ENCODE measurements at places on chromosomes 5 and 9.

GRCh38 chr5:76125888-76126287, 42.7 kb downstream of the SV2C start:
- no peak for DNase-seq

DNA sequence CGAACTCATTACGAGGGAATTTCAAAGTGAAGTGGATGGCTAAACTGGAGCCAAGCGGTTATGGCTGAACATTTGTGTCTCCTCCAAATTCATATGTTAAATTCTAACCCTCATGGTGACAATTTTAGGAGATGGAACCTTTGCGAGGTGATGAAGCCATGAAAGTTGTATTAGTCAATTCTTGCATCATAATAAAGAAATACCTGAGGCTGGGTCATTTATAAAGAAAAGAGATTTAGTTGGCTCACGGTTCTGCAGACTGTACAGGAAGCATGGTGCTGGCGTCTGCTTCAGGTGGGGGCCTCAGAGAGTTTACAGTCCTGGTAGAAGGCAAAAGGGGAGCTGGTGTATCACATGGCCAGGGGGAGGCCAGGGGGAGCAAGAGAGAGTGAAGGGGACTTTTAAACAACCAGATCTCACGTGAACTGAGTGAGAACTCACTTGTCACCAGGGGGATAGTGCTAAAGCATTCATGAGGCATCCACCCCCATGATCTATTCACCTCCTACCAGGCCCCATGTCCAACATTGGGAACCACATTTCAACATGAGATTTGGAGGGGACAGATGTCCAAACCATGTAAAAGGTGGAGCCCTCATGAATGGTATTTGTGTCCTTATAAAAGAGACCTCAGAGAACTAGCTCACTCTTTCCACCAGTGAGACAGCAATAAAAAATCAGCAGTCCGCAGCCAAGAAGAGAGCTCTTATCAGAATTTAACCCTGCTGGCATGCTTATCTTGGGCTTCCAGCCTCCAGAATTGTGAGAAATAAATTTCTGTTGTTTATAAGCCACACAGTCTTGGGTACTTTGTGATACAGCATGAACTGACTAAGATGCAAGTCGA, 143.4 kb downstream of the MTRR start:
- DNase-seq, result no peak

DNA sequence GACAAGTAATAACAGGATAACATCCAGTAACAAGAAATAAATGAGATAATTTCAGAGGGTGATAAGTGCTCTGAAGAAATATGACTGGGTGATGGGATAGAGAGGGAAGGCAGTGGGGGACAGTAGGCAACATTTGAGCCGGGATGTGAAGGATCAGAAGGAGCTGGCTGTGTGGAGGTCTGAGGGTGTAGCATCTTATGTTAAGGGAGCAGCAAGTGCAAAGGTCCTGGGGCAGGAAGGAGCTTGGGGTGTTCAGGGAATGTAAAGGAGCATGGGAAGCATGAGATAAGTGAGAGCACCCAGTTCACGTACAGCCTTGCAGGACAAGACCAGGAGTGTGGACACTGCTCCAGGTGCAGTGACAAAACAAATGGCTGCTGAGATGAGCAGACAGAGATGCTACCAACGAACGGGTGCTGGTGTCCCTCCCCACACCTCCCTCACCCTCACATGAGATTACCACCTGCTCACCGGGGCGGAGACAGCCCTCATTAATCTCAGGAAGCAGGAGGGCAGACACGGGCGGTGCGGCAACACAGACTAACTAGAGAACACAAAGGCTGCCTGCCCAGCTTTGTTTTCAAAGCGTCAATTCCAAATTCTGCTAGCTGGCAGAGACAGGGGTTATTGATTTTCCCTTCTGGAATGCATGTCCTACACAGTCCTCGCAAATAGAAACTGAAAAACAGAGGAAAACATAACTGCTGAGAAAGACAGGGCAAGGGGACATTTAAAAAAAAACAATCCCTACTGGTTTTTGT, 298.1 kb upstream of the PANK3 start:
- no peak for DNase-seq

DNA sequence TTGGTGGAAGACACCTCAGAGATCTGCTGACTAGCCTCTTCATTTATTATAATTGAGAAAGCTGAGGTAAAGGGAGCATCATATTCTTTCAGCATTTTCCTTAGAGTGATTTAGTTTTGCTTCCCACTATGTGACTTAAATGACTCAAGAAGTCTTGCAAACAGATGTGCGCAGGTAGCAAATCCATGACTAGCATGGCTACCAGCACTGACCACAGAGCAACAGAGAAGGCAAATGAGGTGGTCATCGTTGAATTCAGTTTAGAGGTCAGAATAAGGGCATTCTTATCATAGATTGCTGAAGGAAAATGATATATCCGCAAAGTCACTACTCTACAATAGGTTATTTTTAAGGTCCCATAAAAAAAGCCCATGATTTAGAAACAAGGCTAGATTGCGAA, 162.2 kb downstream of the PIK3R1 start:
- no peak for DNase-seq

DNA sequence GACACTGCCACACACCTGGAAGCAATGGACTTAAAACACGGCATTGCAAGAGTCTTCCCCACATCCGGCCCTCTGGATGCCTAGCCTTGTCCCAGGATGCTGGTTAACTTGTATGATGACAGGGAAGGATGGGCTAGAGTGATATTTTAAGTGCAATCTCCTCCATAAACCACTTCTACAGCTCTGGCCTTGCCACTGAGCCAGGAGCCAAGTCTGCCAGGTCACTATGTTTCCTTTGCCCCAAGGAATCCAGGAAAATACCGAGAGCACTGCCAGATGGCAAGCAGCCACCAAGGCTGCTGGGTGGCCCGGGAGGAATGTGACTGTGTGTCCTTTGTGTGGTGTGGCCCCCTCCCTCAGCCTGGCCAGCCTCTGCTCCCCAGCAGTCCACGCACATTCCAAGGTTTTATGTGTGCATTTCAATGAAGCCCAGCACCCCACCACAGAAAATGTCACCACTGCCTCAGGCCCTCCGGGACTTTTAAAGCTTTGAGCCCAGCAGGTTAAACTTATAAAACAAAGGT, 106.0 kb downstream of the FRMD3 start:
- no peak for DNase-seq

DNA sequence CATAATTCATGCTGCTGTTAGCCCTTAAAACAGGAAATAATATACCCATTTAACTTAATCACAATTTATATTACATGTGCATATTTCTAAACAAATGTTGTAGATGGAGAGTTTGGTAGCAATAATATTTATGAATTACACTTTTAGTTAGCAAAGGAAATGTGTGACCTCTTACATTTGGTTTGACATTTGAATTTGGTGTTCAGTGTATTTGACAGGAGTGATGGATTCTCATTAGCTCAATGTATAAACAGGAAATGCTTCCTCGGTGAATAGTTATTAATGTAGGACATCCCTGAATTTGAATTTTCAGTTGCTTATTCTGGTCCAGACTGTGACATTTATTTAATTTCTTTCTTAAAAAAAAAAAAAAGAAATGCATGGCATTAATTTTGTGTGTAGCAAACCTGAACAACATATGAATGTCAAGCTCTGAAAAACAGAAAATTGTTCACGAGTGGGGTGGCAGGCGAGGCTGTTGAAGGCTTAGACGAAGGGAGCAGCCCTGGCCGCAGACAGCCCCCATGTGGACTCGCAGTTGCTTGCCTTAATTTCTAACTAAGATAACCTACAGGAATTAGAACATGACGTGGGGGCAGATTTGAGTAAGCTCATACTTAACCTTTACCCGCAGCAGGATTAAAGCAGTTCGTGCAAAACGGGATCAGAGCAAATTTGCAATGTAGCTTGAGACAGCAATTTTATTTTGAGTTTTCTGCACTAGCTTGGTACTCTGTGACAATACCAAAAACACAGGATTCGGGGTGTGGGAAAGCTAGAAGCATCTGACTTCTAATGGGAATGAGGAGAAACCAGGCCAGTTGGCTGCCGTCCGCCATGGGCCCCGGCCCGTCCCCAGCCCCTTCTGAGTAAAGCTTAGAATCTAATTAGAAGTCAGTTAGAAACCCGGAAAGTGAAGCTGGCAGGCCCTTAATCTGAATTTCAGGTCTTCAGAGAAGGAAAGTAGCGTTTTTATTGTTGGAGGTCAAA, 134.3 kb downstream of the MACROH2A1 start:
- DNase-seq, result no peak

DNA sequence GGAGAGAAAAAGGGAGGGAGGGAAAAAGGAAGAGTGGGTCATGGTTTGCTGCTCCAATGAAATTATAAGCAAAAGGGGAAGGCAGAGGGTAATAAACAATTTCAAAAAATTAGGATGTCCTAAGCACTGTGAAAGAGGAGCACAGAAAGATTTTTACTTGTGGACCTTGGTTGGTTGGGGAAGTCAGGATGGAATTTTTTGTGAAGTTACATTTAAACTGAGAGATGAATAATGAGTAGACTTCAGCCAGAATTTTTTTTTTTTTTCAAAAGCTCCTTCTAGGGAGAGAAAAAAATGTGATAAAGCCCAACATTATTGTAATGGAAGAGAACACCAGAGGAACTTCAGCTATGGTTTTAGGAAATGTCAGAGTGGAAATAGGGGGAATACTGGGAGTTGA, 515.9 kb upstream of the PAPPA start:
- no peak for DNase-seq

- DNase-seq, result no peak
Observed at GRCh38 chr9:124359426-124359825, 55.8 kb downstream of the PSMB7 start.

DNA sequence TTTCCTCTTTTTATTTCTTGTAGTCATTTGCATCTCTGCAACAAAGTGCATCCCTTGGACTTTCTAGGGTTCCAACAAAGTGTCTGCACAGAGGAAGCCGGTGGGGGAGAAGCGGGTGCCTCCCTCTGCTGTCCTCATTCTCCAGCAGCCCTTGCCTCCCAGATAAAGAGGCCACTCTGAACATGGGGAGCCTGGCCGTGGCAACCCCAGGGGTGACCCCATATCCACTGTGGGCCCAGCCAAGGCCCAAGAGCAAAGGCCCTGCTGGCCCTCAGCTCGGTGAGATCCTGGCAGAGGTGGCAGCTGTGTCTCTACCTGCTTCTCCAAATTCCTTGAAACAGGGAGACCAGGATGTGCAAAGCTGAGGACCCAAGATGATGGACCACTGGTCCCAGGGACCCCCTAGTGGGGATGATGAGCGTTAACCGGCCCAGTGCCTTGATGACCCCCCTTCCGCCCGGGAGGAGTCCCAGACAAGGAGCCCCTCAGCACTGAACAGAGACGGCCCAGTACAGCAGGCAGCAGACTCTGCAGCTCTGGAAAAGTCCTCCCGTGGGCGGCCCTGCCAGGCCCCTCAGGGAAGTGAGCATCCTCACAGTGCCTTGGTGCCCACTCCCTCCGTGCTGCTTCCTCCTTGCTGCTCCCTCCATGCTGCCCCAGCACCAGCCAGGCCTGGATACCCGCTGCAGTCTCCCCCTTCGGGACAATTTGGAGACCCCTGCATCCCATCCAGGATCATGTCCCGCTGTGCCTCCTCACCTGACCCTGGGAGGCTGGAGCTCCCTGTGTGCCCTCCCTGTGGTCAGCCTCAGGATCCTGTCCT, 62.5 kb downstream of the MRPL36 start:
- DNase-seq, result no peak

- peak; percentile 80 for DNase-seq
Observed at GRCh38 chr5:72122602-72123001, 15.3 kb downstream of the MAP1B start.

GRCh38 chr5:98104454-98105188, 668.8 kb upstream of the RGMB start:
- no peak for DNase-seq

DNA sequence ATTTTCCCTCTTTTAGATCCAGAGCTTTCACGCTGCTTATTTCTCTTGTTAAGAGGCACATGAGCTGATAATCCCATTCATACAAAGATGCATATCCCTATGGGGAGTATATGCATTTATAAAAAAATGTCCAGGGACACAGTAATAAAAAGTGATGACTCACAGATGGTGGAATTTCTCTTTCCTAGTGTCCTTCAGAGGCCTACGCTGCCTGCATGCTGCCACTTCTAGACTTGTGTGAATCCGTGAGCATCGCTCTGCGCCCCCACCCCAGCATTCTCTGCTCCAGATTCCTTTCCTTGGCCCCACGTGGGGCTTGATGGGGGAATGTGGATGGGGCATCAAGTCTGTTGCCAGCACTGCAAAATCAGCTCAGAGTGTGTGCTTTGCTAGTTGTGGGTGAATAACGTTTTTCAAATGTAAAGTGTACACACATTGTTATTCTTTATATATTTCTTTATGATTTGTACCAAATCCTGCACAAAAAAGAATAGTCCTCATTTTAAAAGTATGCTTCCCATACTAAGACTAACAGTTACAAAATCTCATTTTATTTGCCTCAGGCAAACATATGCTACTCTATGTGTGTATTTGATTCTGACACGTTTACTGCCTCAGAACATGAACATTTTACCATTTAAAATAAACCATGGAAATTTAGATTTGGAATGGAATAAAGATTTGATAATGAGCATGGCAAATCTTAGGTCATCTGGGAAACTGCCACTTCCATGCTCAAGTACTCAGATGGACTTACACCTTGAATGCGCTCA, 22.4 kb upstream of the RASGRF2 start:
- no peak for DNase-seq

Data from NCI-H2227 treated with DMSO at 0.1 percent for 48 hours (cell line).